Stimulated activated CD4-positive, alpha-beta T cell treated with anti-CD3 and anti-CD28 coated beads, TNF-alpha, amount 100 ng/mL, for 4 hours (primary cell): ENCODE measurements at places on chromosomes 7 and 10.

DNA sequence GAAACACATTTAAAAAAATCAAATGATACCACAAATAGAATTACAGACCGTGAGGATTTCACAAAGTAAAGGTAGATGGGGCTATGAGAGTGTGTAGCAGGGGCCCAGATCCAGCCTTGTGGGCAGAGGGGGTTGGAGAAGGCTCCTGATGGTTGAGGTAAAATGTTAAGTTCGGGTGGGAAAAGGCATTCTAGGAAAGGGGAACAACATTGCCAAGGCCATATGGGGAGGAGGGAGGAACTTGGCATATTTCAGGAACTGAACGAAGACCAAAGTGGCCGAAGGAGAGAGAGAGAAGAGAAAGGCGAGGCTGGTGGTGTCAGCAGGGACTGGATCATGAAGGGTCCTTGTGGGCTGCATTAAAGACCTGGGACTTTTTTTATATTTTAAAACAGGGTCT, 98.9 kb downstream of the CARD11 start:
- no peak for DNase-seq

DNA sequence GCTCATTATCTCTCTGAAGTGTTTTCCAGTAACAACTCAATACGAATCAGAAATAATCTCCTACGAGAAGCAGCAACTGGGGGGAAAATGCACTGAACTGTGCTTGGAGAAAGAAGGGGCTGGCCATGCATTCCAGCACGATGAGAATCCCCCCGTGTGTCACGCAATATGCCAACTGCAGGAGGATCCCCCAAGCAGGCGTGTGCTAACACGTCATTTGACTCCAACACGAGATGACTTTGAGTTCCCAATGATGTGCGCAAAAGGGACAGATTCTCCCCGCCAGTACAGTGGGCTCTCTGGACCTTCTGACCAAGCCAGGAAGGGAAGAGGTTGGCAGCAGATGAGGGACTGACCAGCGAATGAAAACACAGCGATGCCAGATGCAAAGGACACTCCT, 105.5 kb downstream of the KCNMA1 start:
- no peak for DNase-seq

- no peak for DNase-seq
Measured at GRCh38 chr7:143892527-143893300, 9.3 kb downstream of the TCAF1 start.

DNA sequence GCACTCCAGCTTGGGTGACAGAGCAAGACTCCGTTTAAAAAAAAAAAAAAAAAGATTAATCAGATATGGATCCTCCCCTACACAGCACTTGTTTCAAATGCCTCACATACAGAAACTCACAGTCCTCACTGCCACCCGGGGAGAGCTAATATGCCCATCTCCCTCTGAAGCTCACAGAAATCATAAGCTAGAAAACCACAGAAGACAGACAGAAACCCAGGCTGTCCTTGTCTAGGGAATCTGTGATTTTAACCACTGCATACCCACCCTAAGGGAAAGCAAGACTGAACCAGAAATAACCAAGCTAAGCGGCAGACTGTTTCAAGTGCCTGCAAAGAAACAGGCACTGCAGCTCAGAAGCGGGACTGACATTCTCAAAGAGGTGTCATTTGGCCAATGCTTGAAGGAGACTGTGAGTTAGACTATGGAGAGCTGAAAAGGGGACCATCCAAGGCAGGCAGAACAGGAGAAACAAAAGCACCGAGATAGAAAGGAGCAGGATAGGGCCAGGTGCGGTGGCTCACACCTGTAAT, 37.6 kb downstream of the SLC37A3 start:
- no peak for DNase-seq

DNA sequence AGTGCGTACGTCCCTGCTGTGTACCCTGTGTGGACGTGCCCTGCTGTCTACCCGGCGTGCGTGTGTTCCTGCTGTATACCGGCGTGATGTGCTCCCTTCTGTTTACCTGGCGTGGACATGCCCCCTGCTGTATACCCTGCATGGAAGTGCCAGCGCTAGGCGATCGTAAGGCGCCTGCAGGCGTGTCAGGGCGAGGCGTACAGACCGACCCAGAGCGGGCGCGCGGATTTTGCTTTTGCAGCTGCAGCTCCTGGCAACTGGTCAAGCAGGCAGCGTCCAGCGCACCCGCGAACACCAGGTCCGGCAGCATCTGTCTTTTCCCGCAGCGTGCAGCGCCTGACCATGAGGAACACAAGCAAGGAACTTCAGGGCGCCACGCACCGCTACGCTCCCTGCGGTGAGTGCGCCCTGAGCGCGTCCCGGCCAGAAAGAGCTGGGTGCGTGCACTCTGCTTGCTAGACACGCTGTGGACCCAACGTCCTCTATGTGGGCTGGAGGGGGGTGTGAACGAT, 680 bp downstream of the C7orf57 start:
- DNase-seq, result no peak

- DNase-seq, result no peak
Measured at GRCh38 chr7:22301790-22302189, 55.2 kb downstream of the RAPGEF5 start.

DNA sequence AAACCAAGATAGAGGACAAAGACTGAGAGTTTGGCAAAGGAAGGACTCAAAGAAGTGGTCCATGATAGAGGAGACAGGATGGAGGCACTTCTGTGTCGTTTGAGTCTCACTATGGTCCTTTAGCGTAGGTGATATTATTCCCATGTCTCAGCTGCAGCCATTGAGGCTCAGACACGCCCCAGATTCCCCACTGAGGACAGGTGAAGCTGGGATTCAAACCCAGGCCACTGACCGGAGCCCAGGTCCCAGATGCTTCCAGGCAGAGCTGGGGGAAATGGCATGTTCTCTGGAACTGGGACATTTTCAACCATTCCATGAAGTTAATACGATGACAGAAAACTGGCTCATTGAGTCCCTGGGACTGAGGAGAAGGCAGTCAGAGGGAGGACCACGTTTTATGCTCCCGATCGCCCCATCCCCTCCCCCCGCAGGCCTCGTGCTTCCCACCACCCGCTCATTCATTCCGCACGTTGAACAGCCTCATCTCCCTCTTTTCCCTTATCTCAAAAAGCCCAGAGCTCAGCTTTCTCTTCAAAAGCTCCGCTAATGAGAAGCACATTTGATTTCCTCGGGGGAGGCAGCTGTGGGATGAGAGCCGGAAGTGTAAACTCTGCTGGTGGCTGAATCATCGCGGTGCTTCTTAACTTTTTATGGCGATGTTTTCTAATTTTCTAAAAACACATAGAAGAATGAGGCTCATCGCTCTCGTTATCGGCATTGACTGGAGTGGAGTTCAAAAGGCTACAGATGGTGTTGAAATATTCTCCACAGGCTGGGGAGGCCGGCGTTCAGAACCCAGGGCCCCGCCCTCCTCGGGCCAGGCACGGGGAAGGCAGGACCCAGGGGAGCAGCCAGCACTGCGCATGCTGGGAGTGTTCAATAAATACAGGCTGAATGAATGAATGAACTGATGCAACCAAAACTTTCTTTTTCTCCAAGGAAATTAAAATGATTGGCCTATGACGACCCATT, 64.0 kb downstream of the OAT start:
- no peak for DNase-seq

GRCh38 chr10:92082583-92083280, 159.2 kb downstream of the BTAF1 start:
- DNase-seq, result no peak

GRCh38 chr10:124125305-124126116, 32.1 kb upstream of the CHST15 start:
- no peak for DNase-seq

- no peak for DNase-seq
Measured at GRCh38 chr7:27110186-27111031, 7.9 kb upstream of the HOXA2 start.

GRCh38 chr10:79248341-79249185, 98.7 kb upstream of the PPIF start:
- no peak for DNase-seq

- no peak for DNase-seq
Measured at GRCh38 chr10:111506266-111507034, 429.6 kb downstream of the ADRA2A start.

DNA sequence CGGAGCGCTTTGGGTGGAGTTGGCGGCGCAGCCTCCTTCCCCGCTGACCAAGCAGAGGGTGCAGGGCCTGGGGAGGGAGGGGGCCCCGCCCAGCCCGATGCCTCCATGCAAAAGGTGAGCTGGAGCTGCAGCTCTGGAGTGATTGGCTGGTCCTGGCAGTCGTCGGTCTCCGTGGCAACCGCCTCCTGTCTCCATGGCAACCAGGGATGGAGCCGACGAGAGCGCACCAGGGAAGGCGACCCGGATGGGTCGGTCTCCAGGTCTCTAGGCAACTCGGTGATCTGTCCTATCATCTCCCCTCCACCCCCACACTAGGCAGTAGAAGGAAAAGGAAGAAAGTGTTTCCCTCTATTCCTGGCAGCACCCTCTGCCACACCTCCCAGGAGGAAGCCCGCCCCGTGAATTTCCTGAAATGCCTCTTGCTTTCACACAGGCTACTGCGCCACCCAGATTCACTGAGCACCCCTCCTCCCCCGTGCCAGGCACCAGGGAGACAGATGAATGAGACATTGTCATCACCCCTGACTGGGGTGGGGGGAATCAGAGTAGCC, 647 bp upstream of the NACAD start:
- DNase-seq, result peak; percentile 24

DNA sequence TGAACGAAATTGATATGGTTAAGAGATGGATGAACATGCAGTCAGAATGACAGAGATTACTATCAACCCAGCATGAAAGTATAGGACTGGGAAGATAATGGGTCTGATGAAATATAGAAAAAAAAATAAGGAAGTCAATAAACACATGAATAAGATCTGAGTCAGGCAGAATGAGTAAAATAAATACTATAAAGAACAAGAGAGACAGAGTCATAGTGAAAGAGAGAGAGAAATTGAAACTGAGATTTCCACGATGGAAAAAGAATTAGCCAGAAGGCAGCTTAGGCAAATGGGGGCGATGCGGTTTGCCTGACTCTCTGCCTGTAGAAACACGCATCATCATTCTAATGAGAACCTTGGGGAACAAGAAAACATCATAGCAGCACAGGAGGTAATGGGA, 26.6 kb downstream of the SEMA3D start:
- DNase-seq, result no peak

DNA sequence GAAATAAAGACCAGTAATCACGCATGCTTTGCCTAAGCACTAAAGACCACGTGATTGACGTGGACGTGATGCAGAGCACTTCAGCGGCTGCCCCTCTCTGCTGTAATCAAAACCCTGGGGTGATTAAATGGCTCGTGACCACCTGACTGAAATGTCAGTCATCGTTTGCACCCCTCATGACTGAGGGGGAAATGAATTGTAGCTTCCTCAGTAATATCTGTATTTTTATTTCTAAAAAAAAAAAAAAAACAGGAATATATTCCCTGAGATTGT, 148.1 kb upstream of the RSU1 start:
- DNase-seq, result no peak

DNA sequence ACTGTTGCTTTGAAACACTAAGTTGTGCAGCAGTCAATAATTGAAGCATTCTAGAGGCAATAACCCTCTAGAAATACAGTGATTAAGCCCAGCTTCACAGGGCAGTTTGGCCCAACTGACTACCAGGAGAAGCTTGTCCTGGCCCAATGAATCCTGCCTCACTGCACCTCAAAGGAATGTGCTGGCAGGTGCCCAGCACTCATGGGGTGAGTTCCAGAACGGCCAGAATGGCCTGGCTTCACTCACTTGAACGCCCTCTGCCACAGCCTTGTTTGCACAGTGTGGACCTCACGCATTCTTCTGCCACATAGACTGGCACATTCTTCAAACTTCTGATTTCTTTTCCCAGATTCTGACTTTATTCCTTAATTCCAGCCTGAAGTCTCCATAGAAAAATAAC, 6.6 kb upstream of the ITIH2 start:
- no peak for DNase-seq

- DNase-seq, result no peak
Measured at GRCh38 chr7:37352974-37353948, 95.4 kb downstream of the ELMO1 start.

- DNase-seq, result no peak
Measured at GRCh38 chr7:92802406-92802805, 34.0 kb downstream of the CDK6 start.

- DNase-seq, result no peak
Measured at GRCh38 chr10:31018962-31019361, 12.7 kb downstream of the ZNF438 start.

DNA sequence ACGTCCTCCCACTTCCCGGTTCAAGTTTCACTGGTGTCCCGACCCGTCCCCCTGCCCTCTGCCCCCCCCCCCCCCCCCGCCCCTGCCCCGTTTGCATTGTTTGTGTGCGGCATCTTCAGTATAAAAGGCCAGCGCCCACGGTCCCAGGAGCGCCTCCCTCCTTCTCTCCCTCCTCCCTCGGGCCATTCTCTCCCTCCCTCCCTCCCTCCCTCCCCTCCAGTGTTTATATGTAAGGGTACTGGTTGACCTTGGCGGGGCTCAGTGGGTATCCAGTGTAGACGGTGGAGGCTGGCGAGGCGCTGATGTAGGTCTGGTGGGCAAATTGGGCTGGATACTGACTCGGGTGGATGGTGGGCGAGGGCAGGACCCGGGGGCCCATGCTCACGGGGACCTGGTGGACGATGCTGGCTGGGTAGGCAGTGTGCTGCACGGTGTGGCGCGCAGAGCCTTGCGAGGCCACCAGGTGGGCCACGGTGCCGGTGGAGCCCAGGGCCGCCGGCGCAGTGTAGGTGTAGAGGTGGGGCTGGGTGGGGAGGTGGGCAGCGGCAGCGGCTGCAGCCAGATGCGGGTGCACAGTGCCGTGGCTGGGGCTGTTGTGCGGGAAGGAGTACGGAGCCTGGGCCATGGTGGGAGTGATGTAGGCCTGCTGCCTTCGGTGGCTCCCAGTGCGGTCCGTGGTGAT, 49.4 kb downstream of the CLEC2L start:
- DNase-seq, result no peak

- DNase-seq, result no peak
Measured at GRCh38 chr10:86583983-86584382, 62.4 kb upstream of the WAPL start.

DNA sequence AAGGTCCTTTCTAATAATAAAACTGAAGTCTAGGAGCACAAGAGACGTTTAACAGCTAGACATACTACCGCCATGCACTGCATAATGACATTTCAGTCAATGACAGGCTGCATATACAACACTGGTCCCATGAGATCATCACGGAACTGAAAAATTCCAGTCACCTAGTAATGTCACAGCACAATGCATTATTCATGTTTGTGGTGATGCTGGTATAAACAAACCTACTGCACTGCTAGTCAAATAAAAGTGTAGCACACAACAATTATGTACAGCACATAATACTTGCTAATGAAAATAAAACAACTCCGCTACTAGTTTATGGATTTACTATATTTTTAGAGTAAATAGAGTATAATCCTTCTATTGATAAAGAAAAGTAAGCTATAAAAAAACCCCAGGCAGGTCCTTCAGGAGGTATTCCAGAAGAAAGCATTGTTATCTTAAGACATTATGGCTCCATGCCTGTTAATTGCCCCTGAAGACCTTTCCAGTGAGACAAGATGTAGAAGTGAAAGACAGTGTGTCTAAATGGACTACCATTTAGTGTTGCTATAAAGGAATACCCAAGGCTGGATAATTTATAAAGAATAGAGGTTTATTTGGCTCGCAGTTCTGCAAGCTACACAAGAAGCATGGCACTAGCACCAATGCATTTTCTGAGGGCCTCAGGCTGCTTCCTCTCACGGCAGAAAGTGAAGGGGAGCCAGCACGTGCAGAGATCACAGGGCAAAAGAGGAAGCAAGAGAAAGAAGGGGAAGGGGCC, 47.1 kb downstream of the HIBADH start:
- DNase-seq, result no peak

- no peak for DNase-seq
Measured at GRCh38 chr10:20771051-20771450, 126.1 kb downstream of the NEBL start.
